Right lung (tissue), 10 donors: ENCODE measurements at places on chromosomes 2 and 18. TPM values are rescaled to one million over a fixed set of nuclear protein-coding genes. Genes with fewer than 3 reads are reported as not detected.

- DNase-seq: no peak
These were observed 52.1 kb downstream of the POLE4 start for GRCh38 chr2:75010571-75010970.

DNA sequence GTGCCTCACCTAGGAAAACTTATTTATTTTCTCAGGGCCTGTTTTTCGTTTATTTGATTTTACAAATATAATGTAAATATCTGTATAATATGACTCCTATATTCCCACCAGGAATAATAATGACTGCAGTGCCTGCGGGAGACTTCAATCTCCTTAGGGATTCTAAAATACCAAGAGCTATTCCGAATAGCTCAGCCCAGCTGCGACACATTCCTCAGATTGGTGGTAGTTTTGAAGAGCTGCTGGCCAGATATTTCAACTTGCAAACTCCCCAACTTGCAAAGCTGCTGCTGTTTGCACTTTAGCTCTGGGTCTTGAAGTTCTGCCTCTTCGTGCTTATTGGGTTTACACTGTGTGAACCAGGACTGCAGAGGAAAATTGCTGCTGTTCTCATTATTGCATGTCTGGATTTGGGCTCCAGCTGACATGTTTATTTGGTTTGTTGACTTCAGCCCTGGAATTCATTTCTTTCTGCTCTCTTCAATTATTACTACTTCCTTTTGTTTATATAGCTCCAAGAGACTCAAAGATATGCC lies 480.2 kb upstream of the CHST9 start:
- no peak for DNase-seq

SNED1 gene
- polyA plus RNA-seq: 60.3 TPM

DNA sequence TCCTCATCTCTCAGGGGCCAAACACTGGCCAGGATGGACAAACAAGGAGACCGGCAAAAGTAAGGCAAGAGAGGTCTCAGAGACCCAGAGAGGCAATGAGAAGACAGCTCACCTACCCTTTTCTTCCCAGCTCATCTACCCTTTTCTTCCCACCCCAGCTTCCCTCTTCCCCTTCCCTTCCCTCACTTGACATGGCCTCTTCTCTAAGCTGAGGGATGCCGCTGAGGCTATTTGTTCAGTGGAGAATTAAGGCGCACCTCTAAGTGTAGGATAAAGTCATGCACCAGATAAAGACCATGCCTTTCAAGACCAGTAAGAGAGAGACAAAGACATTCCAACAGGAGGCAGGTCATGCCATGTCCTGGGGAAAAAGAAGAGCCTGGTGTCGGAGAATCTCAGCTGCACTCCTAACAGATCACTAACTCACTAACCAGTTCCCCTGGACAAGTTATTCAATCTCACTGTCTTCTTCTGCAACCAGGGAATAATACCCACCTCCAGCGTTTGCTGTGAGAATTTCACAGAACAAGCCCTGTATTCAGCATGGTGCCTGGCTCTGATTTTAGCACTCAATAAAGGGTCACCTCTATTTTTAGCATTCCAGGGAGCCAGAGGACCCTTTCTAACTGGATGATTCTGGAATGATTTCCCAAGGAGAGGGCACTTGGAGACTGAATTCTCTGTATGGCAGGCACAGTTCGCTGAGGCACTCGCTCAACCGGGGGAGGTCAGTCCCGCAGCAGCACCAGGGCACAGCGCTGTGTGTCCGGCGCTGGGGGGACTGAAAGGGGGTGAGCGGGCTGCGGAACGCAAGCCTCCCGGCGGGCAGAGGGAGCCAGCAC lies 3.0 kb upstream of the FOSL2 start:
- no peak for DNase-seq

ANTXR1 gene
- polyA plus RNA-seq: 85.4 TPM

PTPN4 gene
- polyA plus RNA-seq: 24.8 TPM

OSR1 gene
- polyA plus RNA-seq: 36.4 TPM

- DNase-seq: no peak
These were observed 148.0 kb upstream of the CYRIA start for GRCh38 chr2:16813593-16813992.

GRCh38 chr2:240593026-240593702 lies 6.6 kb downstream of the CAPN10 start:
- no peak for DNase-seq

GRCh38 chr2:64658269-64658668 lies 4.6 kb upstream of the SERTAD2 start:
- no peak for DNase-seq

ALK gene
- 0.16 TPM for polyA plus RNA-seq

GRCh38 chr18:58158008-58158407 lies 114.0 kb downstream of the NEDD4L start:
- DNase-seq: no peak

- no peak for DNase-seq
These were observed 111.7 kb downstream of the PTPRM start for GRCh38 chr18:7678801-7679200.

DNA sequence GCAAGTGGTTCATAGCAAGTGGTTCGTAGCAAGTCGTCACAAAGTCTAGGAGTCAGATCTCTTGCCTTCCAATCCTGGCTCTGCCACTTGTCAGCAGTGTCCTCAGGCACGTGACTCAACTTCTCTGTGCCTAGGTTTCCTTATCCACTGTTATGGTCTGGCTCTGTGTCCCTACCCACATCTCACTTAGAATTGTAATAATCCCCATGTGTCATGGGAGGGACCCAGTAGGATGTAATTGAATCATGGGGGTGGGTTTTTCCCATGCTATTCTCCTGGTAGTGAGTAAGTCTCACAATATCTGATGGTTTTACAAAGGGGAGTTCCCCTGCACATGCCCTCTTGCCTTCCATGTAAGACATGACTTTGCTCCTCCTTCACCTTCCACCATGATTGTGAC lies 51.8 kb upstream of the AP1S3 start:
- DNase-seq: no peak

- no peak for DNase-seq
These were observed 43.8 kb downstream of the DCDC2C start for GRCh38 chr2:3747032-3747654.

DNA sequence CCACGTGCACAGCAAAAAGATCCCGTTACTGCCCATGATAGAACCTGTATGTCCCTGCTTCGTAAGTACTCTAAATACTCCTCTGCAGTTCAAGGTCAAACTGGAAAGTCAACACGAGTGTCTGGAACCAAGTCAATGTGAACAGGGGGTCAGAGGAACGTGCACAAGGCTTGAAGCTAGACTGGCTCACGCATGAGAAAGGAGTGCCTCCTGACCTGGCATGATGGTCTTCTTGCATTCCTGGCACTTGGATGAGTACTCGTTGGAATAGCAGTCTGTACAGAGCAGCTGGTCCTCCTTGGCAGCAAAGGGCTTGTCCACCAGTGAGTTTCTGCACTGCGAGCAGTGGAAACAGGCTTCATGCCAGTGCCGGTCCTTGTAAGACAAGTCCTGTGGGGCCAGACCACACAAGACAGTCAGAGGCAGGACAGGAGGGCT lies 25.5 kb downstream of the FHL2 start:
- DNase-seq: peak; percentile 38

DNA sequence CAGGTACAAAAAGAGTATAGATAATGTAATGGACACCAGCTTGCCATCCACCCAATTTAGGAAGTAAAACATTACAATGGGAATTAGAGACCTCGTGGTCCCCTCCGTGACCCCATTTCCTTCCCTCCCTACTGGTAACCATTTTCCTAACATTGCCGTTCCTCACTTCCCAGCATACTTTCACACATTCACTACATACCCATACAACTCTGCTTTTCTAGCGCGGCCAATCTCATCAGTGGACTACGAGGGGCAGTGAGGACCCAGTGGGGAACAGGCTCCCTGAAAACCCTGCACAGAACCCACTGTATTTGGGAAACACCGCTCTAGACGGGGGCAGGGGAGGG lies 1.1 kb downstream of the ENOSF1 start:
- DNase-seq: peak; percentile 42

DNA sequence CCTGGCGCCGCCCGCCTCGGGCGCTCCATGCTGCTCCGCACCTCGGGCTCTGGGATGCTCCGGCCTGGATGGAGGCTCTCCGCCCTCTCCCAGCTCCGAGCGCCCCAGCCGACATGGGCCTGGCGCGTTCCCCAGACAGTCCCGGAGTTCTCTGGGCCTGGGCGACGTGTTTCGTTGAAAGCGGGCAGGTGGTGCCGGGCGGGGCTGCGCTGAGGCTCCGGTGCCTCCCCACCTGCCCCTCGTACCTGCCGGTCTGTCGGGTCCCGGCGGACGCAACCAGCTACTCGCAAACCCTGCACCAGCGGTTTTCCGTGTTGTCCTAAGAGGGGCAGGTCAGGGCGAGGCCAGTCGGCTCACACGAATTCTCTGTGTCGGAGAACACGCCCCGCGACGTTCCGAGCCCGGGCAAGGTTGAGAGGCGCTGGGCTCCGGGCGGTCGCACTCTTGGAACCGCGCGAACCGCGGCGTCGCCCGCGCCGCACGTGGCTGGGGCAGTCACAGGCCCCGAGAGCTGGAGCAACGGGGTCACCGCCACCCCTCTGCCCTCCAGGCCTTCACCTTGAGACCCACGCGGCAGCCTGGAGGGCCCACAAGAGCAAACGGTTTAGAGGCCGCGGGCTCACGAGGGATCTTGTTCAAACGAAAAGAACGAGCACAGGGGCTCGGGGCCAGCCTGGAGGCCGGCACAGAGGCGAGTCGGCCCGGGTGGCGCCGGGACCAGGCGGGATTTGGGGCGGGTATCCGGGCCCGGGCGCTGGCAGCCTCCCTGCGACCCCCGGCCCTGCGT lies 4.2 kb upstream of the SIX2 start:
- DNase-seq: no peak

- DNase-seq: no peak
These were observed 56.9 kb downstream of the SLC38A11 start for GRCh38 chr2:164898475-164898874.

- no peak for DNase-seq
These were observed 239.9 kb upstream of the FOSL2 start for GRCh38 chr2:28152585-28153280.

GRCh38 chr2:102915128-102915527 lies 153.3 kb downstream of the TMEM182 start:
- DNase-seq: no peak

ESPNL gene
- 2.8 TPM for polyA plus RNA-seq

DNA sequence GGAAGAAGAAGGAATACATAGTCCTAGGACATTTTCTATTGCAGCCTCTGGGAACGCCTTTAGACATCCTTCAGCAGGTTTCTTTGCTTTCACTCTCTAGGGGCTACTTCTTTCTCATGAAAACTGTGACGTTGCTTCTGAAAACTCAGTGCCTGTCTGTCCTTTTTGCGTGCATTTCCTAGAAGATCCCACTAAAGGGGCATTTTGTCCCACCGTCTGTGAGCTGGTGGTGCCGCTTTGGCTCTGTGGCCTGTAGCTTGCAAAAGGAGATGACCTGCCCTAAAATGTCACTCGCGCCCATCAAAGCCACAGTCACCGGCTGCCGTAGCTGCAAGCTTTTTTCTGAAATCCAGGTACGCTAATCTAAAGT lies 579 bp downstream of the STAT4 start:
- DNase-seq: no peak

STEAP3 gene
- 1.8 TPM for polyA plus RNA-seq

- no peak for DNase-seq
These were observed 234.8 kb downstream of the SOX11 start for GRCh38 chr2:5926871-5927512.

- no peak for DNase-seq
These were observed 278.0 kb upstream of the ID2 start for GRCh38 chr2:8403876-8404275.

ACADL gene
- 24.5 TPM for polyA plus RNA-seq

- DNase-seq: no peak
These were observed 132.8 kb downstream of the MEIS1 start for GRCh38 chr2:66567729-66568128.

NDUFAF7 gene
- polyA plus RNA-seq: 39.3 TPM

GRCh38 chr18:12093520-12094257 lies at the start of gene ANKRD62:
Gene ANKRD62 (plus strand): TSS chr18:12093843. CDS start chr18:12094018, 175 bp downstream.
- DNase-seq: no peak

ABCG5 gene
- polyA plus RNA-seq: 0.50 TPM

HADHB gene
- polyA plus RNA-seq: 136 TPM

THAP4 gene
- 41.9 TPM for polyA plus RNA-seq

GRCh38 chr2:110948027-110948674 lies 172.6 kb upstream of the BCL2L11 start:
- DNase-seq: peak; percentile 94

KCNJ3 gene
- polyA plus RNA-seq: 0.67 TPM

GRCh38 chr2:208359632-208359986 lies 47.0 kb upstream of the PTH2R start:
- no peak for DNase-seq

- DNase-seq: no peak
These were observed 36.2 kb downstream of the ADNP2 start for GRCh38 chr18:80145196-80145804.

- DNase-seq: no peak
These were observed 73.2 kb upstream of the LCLAT1 start for GRCh38 chr2:30373881-30374302.

GRCh38 chr2:238483021-238483420 lies 56.3 kb downstream of the ASB1 start:
- DNase-seq: no peak

CYP26B1 gene
- polyA plus RNA-seq: 7.1 TPM

GRCh38 chr18:69529151-69529550 lies 128.5 kb downstream of the DOK6 start:
- no peak for DNase-seq

GRCh38 chr18:37714691-37715090 lies 149.1 kb upstream of the CELF4 start:
- DNase-seq: no peak

- no peak for DNase-seq
These were observed 23.0 kb downstream of the STK39 start for GRCh38 chr2:168224346-168224745.

DNA sequence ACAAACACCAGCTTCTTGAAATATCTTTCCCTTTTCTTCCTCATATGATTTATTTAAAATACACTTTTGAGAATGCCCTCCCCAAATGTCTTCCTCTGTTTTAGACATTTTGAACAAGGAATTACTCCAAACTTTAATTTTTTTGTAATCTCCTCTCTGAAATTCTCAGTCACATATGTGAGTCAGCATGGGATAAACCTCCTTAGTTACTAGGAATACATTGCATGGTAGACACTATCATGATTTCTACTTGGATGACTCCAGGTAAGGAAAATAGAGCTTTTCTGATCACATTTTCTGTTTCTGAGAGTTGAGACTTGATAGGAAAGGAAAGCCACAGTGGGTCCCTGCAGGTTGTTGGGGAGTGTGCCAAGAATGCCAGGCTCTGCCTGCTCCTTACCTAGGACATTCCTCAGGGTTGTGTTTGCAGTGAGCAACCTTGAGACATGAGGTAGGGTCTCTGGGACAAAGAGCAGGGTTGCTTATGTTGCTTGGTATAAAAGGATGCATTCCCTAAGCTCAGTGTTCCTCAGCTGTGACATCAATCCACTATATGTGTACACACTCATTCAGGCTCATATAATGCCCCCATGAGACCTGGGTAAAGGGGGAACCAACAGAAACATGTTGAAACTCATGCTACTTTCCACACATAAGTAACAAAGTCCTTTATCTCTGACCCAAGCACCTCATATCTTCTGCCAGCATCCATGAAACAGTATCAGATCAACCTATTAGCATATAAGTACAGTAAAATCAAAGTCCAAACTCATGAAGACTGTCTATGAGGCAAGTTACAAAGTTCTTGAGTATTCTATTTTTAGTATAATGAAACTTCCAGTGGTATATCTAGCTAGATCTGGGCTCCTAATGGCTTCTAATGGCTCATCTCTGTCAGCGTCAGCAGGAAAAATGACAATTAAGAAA lies 112.8 kb upstream of the SCN1A start:
- DNase-seq: no peak

SERPINB13 gene
- polyA plus RNA-seq: not detected

- DNase-seq: no peak
These were observed 36.0 kb upstream of the BIN1 start for GRCh38 chr2:127142663-127143630.
